ENCODE measurements at places on chromosomes 2 and 18.
A peak's percentile ranks its signal among the peaks of the same experiment; 100 is the strongest.

GRCh38 chr18:650428-650858 is 7.0 kb upstream of the TYMS start:
- no peak for DNase-seq

DNA sequence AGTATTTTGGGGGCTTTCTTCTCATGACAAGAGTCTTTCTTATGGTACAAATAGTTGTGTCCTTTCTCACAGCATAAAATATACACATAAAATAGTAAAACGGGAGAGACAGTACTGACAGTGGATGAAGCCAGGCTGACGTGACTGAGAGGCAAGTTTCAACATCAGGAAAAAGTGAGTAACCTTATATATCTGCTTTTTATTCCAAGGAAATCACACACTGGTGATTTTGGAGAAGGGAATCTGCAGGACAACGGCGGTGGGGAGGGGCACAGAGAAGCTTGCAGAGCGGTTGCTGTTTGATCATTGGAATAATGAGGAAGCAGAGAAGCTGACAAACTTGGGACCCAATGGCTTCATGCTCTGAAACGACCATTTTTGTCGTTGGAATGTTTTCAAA is 130.6 kb upstream of the ZNF236 start:
- no peak for DNase-seq

DNA sequence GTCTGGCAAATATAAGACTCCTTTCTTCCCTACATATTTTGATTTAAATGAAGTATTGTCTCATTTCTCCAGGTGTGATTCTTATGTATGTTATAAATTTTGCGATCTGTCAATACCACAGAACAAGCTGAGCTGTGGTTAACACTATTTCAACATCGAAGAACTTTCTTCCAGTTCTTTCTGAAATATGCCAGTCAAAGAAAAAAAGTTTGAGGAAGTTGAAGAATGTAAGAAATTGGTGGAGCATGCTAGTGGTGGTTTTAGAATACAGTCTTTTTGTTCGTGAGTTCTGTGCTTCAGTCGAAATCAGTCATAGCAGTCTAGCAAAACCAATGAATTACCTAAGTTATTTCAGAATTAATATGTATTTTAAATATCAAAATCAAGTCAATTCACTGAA is 8.6 kb upstream of the COBLL1 start:
- no peak for DNase-seq

GRCh38 chr2:71474116-71474743 is 20.9 kb downstream of the DYSF start:
- no peak for DNase-seq

DNA sequence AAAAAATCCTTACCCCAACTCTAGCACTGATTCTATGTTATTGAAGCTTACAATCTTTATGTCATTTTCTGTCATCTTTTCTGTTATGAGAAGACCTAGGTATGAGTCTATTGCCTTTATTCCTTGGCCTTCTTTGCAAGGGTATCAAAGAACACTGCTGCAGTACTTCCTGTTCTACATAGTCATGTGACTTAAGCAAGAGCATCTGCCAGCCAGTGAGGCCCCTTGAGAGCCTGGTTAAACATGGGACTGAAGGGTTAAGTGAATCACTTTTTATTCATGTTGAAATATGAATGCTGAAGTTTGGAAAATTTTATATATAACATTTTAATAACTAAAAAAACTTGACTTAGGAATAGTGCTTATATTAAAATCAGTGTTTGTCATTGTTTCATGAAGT is 844 bp upstream of the CPS1 start:
- DNase-seq = no peak

GRCh38 chr2:231117148-231117547 is 7.7 kb downstream of the HTR2B start:
- DNase-seq = no peak

- no peak for DNase-seq
Observed at GRCh38 chr2:17506736-17507616, 11.3 kb downstream of the RAD51AP2 start.

DNA sequence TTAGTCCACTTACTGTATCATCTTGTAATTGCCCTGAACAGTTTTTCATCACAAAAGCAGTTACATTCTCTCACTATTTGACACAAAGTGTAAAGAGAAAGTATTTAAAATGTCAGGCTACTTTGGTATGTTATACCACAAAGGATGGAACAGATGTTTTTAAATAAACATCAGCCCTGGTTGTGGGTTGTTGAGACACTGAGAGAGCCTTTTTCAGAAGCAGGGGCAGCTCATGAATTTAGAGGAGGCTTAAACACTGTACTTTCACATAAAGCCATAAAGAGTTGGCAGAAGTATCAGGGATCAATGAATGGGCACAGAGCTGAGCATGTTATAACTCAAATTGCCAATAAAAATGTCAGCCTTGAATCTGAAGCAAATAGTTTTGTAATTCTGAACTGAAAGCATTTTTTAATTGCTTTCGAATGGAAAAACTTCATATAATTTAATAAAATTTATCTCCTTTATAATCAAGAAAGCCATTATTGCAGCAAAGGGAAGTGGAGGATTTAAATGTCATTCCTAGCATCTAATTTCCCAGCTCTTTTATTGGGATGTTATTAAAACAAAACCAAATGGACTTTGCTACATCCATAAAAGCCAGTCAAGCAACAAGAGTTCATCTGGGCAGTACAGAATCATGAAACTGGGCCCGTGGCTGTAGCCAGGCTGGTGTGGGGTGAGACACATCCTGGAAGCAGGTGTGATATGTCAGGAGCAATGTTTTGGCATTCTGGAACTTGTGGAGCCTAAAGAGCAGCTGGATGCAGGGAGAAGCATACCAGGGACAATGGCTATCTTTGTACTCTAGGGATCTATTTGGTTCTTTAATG is 95.1 kb upstream of the NT5C1B start:
- peak; percentile 17 for DNase-seq

DNA sequence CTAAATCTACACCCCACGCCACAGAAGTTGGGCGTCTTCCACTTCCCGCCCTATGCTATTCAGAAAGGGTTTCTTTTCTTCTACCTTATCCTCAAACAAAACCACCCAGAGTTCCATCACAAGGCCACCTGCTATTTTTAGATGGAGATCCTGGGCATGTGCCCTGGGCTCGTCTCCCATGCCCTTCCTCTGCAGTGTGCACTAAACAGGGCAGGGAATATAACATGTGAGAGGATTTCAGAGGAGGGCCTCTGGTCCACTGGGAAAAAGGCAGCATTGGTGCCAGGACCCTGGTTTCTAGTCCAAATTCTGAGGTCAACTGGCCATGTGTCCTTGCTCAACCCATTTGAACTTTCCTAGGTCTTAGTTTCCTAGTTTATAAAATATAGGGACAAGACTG is 320.0 kb downstream of the NCKAP5 start:
- no peak for DNase-seq

DNA sequence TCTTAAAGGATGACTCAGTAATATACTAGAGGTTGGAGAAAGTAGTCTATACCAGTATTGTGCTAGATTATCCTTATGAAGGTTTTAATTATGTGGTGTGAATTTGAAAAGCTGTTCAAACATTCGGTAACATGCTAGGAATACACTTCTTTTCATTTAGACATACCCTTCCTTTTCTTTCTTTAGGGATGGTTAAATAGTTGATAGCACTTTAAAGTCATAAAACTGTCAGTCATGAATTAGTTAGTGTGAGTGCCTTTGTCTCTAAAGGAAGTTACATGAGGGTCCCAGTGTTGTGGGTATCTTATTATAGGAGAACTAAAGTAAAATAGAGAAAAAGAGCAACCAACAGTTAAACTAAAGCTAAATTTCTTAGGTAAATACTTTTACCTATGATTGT is 149.3 kb downstream of the CSRNP3 start:
- DNase-seq = no peak

DNA sequence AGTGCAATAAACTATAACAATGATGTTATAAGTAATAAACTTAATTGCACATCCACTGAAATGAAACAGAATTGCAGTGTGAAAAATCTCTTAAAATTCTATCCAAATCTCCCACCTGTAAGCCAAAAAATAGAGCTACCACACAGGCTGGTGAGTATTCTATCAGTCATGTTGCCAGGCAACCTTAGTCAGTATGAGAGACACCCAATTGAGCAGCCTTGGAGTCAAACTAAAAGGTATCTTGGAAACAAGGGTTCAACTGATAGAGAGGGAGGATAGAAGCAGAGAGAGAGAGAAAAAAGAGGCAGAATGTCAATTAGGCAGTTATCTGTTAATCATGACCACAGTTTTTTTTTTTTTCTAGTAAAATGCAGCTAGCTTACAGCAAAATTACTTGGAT is 45.8 kb downstream of the GALNT13 start:
- no peak for DNase-seq

- DNase-seq = no peak
Observed at GRCh38 chr2:223050900-223051504, 988 bp upstream of the KCNE4 start.

DNA sequence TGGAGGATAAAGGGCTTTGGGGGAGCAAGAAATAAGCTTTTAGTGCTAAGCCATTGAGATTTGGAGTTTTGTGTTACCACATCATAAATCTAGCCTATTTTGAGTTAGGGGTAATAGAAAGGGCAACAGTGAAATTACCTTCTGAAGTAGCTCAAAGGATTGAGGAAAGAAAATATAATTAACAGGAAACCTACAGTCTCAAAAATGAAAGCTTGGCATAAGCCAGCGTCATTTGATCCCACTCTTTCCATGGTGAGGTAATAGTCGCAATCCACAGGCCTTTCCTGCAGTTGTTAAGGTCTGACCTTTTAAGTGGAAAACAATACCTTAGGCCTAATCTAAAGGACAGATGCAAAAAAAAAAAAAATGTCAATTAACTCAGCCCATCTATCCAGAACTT is 182.7 kb downstream of the UXS1 start:
- DNase-seq = no peak

DNA sequence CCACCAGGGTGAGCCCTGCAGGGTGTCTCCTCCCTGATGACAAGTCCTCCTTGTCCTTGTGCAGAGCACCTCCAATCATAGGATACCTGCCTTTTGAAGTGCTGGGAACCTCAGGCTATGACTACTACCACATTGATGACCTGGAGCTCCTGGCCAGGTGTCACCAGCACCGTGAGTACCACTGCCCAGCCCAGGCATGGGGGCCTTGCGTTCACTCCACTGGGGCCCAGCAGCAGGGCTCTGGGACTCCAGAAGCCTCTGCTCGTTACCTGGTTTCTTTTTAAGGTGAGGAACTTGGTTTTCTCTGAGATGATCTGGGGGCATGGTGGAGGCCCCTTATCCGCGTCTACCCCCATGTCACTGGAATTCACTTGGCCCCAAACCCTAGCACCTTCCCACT is 36.5 kb upstream of the RPL31 start:
- DNase-seq = no peak

DNA sequence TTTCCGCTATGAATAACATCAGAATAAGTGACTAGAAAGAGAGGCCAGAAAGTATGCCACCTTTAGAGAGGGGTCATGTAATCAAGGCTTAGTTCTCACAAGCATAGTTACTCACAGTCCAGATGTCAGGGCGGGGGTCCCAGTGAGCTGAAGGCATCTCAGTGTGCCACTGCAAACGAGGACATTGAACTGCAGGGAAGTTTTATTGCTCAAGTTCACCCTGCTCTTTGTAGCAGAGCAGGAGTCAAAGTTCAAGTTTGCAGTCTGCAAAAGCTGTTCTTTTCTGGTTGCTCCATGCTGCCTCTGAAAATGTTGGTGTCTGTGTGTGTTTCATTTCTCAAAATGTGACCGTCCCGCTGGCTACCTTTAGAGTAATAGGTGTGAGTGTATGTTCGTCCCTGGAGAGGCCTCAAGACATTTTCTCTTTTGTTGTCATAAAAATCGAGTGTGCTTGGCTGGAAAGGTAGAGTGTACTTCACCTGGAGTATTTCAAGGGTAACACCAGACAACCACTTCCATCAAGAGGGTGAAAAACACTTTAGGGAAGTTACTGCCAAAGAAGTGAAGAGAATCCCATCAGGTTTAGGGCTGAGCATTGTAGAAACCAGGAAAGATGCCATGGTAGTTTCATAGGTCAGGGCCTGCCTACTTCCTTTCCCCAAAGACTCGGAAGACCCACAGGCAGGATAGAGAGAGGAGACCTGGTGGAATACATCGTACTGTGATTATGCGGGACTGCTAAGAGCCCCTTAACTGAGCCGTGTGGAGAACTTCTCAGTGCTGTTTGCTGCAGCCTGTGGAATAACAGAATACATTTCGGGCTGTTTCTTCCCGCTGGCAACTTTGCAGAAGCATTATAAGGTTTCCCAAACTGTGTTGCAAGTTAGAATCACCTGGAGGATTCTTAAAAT is 89.9 kb downstream of the LYPD6 start:
- no peak for DNase-seq

DNA sequence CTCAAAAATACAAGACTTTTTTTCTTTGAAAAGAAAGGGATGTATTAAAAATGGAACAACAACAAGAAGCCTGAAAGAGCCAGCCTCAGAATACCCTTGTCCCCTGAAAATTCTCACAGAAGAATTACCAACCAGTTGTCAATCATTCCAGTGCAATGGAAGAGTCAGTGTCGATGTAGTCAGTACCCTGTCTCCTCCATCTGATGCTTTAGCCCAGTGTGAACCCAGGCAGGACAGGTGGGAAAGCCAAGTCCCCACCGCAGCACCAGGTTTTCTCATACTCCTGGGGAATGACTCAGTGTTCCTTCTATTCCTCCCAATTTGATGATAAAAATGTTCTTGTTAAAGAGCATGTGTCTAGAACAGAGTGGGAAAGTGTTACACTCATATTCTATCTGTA is 332.0 kb upstream of the CHAC2 start:
- DNase-seq = no peak

- peak; percentile 45 for DNase-seq
Observed at GRCh38 chr2:228268301-228268700, 86.8 kb upstream of the SPHKAP start.

DNA sequence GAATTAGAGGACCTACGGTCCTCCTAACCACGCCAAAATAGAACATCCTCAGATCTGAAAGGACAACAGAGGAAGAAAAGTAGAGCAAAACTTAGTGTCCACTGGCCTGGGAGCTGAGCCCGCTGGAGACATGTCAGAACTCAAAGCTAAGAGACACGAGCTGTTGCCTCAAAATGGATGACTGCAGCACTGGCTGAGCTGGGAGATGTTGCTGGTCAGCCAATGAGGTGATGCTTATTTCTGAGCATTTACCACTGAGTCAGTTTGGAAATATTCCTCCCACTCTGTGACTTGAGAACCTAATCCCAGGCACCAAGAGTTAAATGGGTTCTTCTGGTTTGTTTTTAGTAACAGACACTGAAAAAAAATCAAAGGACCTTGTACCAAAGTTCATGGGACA is 32.6 kb downstream of the FBXO15 start:
- no peak for DNase-seq

GRCh38 chr2:135853401-135853800 is 16.4 kb upstream of the LCT start:
- no peak for DNase-seq

DNA sequence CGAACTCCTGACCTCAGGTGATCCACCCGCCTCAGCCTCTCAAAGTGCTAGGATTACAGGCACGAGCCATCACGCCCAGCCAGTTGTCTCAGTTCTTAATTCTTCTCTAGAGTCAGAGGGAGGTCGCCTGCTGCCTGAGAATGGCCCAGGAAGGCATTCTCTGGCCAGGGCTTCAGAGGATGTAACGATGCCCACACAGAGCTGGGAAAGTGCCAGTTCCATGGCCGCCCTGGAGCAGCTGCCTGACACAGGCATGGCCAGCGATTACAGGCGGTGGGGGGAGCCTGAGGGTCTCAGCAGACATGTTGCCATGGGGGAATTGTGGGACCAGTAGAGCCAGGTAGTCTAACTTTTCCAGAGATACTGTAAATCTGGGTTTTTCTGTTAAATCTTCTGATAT is 25.6 kb upstream of the DNMT3A start:
- no peak for DNase-seq

GRCh38 chr2:55009277-55010060 is 40.8 kb downstream of the RTN4 start:
- peak; percentile 30 for DNase-seq

GRCh38 chr2:173990245-173990644 is 25.1 kb upstream of the SP3 start:
- DNase-seq = peak; percentile 70

Data from lung (tissue), 17 donors.